Testis (tissue), 5 donors: ENCODE measurements at places on chromosomes 3 and 15. TPM values are rescaled to one million over a fixed set of nuclear protein-coding genes. Genes with fewer than 3 reads are reported as not detected.

DNA sequence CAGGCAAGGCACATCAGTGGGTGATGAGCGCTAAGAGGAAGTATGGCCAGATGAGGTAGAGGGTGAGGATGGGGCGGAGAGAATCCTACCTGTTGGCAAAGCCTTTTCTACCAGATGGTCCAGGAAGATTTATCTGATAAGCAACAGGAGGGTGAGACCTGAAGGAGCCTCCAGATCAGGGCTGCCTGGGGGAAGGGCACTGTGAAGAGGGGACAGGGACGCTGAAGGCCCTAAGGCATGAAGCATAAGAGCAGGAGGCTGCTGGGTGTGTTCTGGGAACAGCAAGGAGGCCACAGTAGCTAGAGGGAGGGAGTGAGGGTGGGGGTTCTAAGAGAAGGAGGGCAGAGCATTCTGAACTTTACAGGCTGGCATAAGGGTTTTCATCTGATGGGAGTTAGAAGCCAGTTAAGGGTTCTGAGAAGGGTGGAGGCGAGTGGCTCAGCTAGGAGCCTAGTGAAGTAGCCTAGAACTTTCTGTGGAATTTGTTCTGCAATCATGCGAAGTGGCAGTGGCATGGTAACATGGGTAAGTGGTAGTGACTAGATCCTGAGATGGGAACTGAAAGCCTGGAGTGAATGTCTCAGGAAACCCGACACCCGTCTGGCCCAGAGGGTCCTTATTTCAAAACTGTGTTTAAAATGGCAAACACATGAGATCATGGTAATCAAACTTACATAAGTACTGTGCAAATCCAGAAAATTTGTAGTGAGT, 29.9 kb downstream of the CGNL1 start:
- no peak for DNase-seq

GRCh38 chr3:47910233-47910632, 106.0 kb downstream of the MAP4 start:
- DNase-seq, result no peak

GRCh38 chr3:145952536-145952935, 208.4 kb downstream of the PLOD2 start:
- no peak for DNase-seq

GRCh38 chr15:89383365-89384175, 48.9 kb upstream of the POLG start:
- DNase-seq, result peak; percentile 92

GRCh38 chr3:33385423-33385822, 54.8 kb downstream of the UBP1 start:
- DNase-seq, result no peak

DNA sequence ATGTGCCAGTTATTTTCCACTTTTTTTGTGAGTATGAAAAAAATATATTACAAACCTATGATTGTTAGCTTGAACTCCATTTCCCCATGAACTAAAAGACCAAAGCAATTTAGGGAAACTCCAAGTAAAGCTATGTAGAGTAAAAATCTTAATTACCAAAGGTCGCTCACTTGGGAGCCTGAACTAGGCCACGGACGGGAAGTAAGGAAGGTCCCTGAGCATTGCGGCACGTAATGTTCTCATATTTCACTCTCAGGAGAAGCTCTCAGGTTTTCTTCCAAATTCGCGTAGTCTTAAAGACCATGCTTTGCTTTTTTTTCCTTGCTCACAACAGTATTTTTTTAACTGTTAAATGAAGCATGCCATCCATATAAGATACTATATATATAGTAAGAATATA, 215.3 kb upstream of the RARB start:
- no peak for DNase-seq

GRCh38 chr3:167032267-167032876, 347.7 kb downstream of the ZBBX start:
- peak; percentile 36 for DNase-seq

DNA sequence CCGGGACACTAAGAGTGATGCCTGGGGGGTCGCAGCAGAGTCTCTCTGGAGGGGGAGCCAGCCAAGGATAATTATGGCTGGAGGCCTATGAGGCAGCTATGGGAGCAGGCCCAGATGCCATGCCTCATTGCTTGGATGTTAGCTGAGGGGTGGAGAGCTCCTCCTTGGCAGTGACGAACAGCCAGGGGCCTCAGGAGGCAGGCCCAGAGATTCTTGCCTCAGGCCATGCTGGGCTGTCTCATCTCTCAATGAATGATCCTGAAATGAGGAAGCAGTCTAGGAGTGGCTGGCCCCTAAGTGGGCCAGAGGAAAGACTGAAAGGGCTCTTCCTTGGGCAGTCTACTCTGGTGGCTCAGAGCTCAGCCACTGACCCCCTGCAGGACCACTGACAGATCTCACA, 21.3 kb downstream of the KIF9 start:
- no peak for DNase-seq

DNA sequence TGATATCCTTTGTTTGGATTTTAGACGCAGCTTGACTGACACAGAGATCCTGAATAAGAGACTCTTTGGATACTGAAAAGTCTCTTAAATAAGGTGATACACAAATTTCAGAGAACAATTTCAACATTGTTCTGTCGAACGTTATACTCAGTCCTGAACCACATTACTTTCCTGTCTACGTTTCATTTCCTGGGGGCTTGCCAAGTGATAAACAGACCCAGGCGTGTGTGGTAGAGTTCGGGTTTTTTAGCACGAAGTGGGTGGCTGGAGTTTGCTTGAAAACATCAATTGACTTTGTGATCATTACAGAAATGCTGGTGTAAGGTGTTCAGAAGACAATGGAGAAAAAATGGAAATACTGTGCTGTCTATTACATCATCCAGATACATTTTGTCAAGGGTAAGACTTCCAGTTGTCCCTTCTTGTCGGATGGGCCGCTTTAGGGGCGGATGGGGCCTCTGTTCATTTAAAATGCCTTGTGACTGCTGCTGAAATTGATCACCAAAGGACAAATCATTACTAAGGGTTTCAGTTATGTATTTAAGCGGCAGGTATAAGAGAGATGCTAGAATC, at the start of gene CD96:
TSS of gene CD96 (plus strand) at position 287 of the 573 bp plus-strand sequence. CDS start at position 339, 52 bp downstream.
- DNase-seq, result no peak

GRCh38 chr3:176341963-176342362, 855.3 kb downstream of the TBL1XR1 start:
- DNase-seq, result no peak

GRCh38 chr15:45763170-45763869, 128.5 kb downstream of the SQOR start:
- no peak for DNase-seq

- DNase-seq, result no peak
These were observed 6.0 kb downstream of the MINDY2 start for GRCh38 chr15:58777107-58777506.

DNA sequence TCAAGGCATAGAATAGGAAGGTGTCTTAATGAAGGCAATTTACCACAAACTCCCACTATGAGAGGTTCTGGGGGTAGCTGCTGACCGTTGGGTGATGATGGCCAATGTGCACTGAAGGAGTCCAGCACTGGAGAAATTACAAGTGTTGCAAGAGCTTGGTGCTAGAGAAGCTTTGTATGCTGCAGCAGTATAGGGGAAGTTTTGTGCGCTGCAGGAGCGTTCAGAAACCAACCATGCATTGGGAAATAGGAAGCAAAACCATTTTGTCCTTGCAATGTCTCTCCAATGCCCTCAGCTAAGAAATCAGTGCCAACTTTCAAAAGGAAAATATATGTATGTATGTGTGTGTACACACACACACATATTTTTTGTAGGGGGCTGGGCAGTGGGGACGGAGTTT, 441.6 kb upstream of the NAALADL2 start:
- DNase-seq, result no peak

- DNase-seq, result no peak
These were observed 166.9 kb downstream of the CHST2 start for GRCh38 chr3:143286392-143287010.

GRCh38 chr3:139281096-139281495, 62.7 kb upstream of the MRPS22 start:
- DNase-seq, result no peak

DNA sequence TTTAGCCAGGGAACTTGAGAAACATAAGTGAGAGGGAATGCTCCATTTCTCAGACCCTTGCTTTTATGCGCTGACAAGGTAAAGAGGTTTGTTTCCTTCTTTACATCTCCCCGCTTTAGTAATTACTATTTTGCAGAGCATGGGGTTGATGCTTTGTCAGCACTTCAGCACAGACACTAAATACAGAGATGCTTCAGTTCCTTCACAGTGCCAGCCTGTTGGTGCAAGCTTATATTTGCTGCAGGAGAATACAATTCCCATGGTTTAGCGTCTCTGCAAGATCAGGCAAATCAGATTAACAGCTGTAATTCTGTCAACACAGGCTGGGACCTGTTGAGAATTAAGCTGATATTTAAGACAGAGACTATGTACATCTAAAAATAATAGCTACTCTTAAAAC, 2.9 kb downstream of the FMN1 start:
- DNase-seq, result no peak

GRCh38 chr15:81023483-81024264, 23.0 kb downstream of the TLNRD1 start:
- DNase-seq, result peak; percentile 44

GRCh38 chr3:131474115-131474514, 28.7 kb downstream of the MRPL3 start:
- DNase-seq, result no peak

GRCh38 chr3:139940622-139941021, 5.6 kb downstream of the CLSTN2 start:
- DNase-seq, result peak; percentile 23

GRCh38 chr3:123842711-123843110, 41.4 kb downstream of the MYLK start:
- DNase-seq, result no peak

- peak; percentile 31 for DNase-seq
These were observed 751 bp upstream of the RPS17 start for GRCh38 chr15:82540984-82541431.

DNA sequence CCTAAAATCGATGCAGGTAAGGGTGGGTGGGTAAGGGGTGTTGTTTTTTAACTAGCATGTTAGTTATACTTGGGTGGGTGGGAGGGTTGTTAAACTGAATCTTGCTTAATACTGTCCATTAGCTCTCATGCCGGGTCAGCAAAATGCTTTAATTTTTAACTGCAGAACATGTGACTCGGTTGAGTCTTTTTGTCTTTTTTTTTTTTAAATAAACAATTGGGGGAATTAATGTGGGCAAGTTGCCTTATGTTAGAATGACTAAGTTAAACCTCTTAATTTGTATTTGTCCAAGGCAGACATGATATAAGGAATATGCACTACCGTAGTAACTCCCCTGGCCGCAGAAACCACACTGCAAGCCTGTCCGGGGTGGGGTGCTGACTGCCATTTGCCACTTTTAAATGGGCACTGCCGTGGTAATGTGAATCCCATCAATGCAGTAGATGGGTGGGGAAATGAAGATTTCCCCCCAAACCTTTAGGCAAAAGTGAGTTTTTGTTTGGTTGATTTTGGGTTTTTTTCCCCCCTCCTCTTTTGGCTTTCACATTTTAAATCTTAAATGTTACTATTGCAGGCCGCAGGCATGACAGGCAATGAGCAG, 54.3 kb upstream of the CCR4 start:
- no peak for DNase-seq

DNA sequence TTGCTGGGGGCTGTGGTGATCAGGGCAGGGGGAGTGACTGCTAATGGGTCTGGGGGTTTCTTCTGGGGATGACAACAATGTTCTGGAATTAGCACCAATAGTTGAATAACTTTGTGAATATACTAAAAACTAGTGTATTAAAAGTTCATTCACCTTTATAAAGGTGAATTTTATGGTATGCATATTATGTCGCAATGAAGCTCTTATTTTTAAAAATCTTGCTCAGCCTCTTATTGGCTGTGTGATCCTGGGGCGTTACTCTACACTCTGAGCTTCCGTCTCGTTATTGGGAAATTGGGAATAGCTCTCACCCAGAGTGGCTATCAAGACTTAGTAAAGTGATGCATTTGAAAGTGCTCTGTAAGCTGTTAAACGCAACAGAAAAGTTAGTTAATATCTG, 105.3 kb downstream of the SEC22A start:
- DNase-seq, result no peak

DNA sequence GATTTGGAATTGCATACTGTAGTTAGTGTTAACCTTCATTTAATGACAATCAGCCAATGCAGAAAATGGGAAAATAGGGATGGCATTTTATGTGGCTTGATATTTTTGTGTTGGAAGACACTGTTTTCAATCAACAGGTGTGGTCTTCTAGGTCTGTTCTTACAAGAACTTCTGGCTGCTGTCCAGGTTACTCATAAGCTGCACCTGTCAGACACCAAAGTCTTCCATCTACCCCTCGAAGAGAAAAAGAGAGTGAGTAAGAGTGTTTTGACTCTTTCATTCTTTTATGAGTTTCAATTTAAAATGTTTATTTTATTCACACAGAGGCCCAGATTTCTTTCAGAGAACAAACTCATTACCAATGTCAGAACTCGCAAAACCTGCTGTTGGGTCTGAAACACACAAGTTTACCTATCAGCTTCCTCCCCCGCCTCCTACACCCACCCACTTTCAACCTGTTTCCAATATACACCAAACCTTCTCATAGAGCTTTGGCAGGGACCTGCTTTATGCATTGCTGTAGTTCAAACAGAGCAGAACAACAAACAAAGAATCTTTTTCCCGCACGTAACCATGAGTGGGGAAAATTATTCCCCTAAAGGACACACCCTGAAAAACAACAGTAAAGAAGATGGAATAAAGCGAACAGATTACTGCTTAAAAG, 767.7 kb upstream of the ALCAM start:
- no peak for DNase-seq

- DNase-seq, result no peak
These were observed 3.0 kb upstream of the SHC4 start for GRCh38 chr15:48966595-48967301.

DNA sequence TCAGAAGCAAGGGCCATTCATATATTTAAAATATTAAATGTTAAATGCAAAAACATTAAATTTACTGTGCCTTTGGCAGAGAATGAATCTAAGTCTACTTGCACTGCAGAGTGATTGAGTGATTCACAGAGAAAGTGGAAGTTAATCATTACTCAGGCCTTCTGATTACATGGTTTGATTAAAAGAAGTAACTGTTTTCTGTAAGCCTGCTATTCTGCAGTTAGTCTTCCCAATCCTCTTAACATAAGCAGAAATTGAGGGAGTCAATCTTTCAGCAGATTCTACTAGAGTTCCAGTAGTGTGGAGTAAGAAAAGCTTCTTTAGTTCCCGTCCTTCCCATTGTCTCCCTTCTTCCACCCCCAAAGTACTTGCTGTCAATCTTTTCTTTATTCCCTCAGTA, 1.5 kb downstream of the NLGN1 start:
- DNase-seq, result no peak

- DNase-seq, result no peak
These were observed 345.6 kb upstream of the PROK2 start for GRCh38 chr3:72130565-72130964.

- DNase-seq, result no peak
These were observed 46.8 kb downstream of the PDHB start for GRCh38 chr3:58386626-58387365.

GRCh38 chr3:115790759-115791158, 167.4 kb downstream of the GAP43 start:
- no peak for DNase-seq

The ARGFX gene
- 0.55 TPM for total RNA-seq

The WDR49 gene
- 0.93 TPM for total RNA-seq

The HRG gene
- total RNA-seq, result not detected

The SMCO1 gene
- 0.25 TPM for total RNA-seq

The ZNF860 gene
- 4.0 TPM for total RNA-seq

The ACTC1 gene
- 0.93 TPM for total RNA-seq

The AEN gene
- 31.0 TPM for total RNA-seq

The CCNL1 gene
- 200 TPM for total RNA-seq

The PIGZ gene
- 4.5 TPM for total RNA-seq

The GPR62 gene
- 0.39 TPM for total RNA-seq

The SEMA5B gene
- 1.3 TPM for total RNA-seq

The MESP2 gene
- total RNA-seq, result 2.9 TPM

The DUOXA2 gene
- total RNA-seq, result 0.31 TPM

The KCNMB3 gene
- total RNA-seq, result 7.4 TPM
